ENCODE measurements at places on chromosomes 12 and 14.
A peak's percentile ranks its signal among the peaks of the same experiment; 100 is the strongest.

- DNase-seq: no peak
These were observed 59.5 kb downstream of the LRIG3 start for GRCh38 chr12:58860788-58861240.

DNA sequence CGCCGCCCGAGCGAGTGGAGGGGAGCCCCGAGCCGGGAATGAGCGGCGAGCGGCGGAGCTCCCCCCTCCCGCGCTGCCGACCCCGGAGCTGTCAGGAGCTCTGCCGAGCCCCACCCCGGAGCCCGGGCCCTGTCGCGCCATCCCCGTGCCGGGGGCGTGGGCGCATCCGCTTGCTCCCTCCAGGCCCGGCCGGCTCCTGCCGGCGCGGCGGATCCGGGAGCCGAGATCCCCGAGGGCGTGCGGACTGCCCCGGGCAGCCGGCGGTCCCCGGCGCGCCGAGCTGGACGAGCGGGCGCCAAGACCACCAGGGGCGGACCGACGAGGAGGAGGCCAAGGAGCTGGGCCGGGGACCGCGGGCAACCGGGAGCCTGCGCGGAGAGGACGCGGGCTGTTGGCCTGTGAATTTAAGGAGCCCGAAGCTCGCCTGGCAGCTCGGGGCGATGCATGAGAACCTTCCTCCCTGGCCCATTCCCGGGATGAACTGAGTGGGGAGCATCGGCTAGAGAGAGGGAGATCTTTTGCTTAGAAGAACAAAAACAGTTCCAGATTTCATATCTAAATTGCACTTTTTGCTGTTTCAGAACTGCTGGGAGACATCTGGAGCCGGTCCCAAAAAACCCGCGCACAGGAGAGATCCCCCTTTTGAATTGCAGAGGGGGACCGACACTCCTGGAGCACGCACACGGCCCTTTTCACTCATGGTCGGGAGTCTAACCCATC lies 2.0 kb downstream of the PTHLH start:
- DNase-seq: no peak

DNA sequence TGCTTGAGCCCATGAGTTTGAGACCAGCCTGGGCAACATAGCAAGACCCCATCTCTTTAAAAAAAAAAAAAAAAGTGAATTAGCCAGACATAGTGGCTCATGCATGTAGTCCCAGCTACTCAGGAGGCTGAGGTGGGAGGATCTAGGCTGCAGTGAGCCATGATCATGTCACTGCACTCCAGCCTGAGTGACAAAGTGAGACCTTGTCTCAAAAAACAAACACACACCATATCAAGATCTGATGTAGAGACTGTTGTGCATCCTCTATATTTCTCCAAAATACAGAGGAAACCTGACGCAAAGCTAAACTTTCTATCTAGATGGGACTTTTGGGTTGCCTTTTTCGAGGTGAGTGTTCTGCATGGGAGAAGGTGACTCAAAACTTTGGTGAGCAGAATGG lies 77.4 kb upstream of the SLC8A3 start:
- DNase-seq: no peak

GRCh38 chr12:124082687-124083086 lies 109.7 kb downstream of the ZNF664 start:
- no peak for DNase-seq

DNA sequence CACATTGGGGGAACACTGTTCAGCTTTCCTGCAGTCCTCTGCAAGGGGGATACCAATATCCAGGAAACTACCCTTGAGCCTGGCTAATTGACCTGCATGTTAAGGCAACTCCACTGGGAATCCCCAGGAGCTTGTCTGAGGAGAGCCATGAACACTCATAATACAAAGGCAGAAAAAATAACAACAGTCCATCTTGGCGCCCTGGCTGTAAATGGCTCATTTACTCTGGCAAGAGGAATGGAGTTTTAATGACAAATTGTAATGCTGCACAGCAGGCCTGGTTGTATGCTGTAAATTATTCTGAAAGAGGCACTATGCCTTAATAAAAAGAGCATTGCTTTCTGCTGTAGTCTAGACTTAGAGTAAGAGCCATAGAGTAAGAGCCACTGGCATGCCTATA lies 58.3 kb downstream of the SLC8A3 start:
- no peak for DNase-seq

- DNase-seq: no peak
These were observed 277.5 kb downstream of the NUAK1 start for GRCh38 chr12:105861227-105861626.

DNA sequence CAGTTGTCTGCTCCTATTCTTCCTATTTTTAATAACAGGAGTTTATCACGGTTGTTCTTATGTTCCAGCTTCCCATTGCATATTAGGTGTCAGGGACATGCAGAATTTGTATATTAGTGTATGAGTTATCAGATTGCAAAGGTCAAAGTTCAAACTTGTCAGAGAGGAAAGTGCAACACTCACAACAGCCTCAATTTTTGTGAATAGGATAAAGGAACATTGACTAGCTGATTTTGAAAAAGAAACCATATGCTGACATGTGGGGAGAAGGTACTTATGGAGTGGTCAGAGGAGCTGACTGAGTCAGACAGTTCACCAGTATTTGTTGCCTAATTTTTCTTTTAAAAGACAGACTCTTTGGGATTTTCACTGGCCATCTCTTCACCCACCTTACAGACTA lies 222.1 kb downstream of the C12orf50 start:
- DNase-seq: no peak

DNA sequence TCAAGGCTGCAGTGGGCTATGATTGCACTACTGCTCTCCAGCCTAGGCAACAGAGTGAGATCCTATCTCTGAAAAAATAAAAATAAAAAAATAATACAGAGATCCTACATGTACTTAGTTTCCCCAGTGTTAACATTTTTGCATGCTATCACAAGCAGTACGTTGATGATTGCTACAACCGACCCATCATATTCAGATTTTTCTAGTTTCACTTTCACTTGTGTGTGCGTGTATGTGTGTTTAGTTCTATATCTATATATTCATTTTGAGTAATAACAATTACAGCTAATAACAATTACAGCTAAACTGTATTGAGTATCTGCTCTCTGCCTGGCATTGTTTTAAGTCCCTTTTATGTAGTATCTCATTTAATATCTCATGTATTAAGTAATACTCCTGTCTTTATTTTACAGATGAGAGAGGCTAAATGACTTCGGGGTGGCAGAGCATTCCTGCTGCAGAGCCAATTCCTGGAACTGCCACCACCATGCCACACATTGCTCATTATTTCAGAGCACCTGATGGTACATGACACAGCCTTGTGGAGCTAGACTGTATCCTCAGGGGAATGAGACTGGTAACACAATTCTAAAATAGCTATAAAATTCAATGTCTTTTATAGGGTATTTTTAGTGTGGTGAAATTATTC lies 153.1 kb downstream of the BCAT1 start:
- peak; percentile 29 for DNase-seq

DNA sequence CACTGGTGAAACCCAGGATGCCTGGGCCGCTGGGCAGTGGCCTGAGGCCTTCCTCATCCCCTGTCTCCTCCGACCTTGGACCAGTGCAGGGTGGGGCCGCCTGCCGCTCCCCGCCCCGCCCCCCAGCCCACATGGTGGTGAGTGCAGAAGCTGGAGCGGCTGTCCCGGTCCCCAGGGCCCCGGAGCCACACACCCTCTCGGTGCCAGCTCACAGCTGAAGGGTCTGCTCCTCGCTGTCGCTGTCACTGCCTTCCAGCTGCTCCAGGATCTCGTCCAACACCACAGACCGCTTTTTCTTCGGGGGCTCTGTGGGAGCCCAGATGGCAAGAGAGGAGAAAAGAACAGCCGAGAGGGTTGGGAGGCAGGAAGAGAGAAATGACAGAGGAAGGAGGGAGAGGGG lies 143.1 kb downstream of the RBM19 start:
- DNase-seq: no peak

- peak; percentile 0 for DNase-seq
These were observed 60.5 kb upstream of the KIF21A start for GRCh38 chr12:39503439-39503838.

Data from RPMI7951 (cell line).